ENCODE measurements at places on chromosomes 5 and 9.

DNA sequence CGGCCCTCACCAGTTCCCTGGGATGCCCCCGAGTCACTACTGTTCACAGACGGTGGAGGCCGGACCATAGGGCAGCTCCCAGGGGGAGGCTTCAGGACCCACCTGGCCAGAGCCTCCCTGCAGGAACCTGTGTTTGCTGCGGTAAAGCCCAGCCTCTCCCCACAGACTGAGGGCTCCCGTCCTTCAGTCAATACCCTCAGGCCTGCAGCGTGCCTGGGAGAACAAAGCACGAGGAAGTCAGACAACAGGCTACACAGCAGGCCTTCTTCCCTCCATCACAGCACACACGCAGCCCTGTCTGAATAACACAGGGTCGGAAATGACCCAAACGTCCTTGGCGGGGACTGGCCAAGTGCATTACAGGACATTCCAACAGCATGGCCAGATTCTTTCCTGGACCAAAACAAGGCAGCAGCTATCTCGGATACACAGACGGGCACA, 34.4 kb downstream of the COL23A1 start:
- DNase-seq, result no peak

- DNase-seq, result no peak
These were observed 147.2 kb downstream of the ISOC1 start for GRCh38 chr5:129241755-129242154.

DNA sequence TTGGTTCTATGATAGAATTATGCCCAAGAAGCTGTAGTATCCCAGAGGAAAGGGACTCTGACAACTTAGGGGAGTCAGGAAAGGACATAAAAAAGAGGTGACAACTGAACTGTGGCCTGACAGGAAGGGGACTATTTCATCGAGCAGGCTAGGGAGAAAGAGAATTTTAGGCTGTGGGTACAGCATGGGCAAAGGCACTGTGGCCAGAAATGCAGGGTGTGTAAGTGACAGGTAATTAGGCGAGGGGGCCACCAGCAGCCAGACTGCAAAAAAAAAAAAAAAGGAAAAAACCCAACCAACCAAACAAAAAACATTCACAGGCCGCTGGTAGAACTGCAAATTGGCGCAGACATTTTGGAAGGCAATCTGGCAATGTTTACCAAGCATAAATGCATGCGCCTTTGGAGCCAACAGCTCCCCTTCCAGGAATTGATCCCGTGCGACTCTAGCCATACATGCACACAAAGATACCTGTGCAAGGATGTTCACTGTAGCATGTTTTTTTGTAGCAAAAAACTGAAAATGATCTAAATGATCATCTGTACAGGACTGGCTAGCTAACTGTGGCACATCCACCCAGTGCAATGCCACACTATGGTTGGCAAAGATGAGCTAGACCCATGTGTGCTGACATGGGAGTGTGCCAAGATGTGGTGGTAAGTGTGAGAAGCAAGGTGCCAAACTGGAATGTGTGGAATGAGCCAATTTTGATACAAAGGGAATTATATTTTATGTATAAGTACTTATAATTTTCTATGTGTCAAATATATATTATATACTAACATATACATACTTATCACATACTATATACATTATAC, 1.1 kb downstream of the EIF4E1B start:
- DNase-seq, result no peak

DNA sequence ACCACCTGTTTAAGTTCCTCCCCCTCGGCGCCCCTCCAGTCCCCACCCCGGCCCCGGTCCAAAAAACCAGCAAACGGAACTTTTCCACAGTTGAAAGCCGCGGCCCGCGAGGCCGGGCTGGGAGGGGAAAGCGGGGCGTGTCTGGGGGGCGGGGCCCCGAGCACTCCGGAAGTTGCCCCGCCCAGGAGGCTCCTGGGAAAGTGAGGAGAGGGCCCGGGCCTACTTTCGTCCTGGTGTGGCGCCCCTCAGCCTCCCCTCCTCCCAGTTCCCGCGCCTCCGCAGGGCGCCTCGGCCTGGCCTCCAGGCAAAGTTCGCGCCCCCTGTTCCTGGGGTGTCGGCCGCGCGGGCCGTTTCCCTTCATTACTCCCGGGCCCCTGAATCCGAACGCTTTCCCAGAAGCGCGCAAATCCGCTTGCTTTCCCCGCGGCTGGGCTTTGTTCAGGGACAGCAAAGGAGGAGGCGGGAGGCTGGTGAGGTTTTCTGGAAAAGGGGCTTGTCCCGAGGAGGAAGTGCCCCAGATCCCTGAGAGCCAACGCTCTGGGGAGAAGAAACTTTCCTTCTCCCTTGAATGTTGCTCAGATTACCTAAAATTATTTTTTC, 4.5 kb upstream of the DMRT3 start:
- no peak for DNase-seq

GRCh38 chr5:124761010-124761409, 14.6 kb upstream of the ZNF608 start:
- DNase-seq, result no peak

All from stimulated activated CD4-positive, alpha-beta T cell treated with anti-CD3 and anti-CD28 coated beads, Interleukin-2, amount 100 ng/mL, for 24 hours (primary cell).